ENCODE measurements at places on chromosomes 7 and 10.

DNA sequence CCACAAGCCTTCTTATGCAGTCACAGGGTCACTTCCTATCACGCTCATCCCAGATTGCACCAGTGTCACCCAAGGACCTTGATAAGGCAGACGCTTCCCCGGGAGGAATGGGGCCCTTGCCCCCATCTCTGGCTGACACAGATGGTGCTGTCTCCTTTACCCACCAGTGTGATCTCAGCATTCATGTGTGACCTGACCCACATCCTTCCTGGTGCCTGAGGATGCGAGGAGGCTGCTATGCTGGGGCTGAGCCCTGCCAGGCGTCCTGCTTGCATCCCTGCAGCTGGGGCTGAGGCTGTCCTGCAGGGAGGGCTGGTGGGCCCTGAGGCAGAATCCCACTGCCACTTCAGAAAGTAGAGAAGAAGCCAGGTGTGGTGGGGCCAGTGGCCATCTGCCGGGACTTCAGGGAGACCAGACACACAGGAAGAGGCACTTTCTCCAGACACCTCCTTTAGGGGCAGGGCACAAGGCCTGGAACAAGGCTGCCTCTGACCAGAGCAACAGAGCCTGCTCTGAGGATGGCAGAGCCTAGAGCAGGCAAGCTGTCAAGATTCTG, 35.3 kb downstream of the RASGEF1A start:
- DNase-seq = no peak

DNA sequence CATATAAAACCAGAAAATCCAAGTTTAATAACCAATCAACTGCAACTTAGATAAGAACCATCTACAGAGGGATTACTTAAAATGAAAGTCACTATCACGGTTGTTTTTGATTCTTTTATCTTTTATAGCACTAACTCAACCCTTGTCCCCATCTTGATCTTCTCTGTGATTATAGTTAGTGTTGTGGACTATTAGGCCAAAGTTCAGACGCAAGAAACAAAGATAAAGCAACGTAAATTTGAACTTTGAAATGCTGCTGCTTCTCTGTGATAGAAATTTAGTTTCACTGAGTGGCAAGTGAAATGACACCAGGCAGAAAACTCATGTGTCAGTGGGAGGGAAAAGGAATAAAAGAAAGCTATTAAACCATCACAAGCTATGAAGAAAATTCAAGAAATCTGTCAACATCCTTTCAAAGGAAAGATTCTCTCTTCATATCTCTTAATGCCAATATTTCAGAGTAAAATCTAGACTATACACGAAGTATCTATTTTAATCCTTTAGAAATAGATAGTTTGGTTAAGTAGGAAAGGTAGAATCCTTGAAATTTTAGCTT, 71.8 kb upstream of the MALRD1 start:
- no peak for DNase-seq

GRCh38 chr10:130017631-130018022, 53.6 kb upstream of the EBF3 start:
- no peak for DNase-seq

- DNase-seq = no peak
Observed at GRCh38 chr7:30196408-30196807, 61.6 kb downstream of the MTURN start.

DNA sequence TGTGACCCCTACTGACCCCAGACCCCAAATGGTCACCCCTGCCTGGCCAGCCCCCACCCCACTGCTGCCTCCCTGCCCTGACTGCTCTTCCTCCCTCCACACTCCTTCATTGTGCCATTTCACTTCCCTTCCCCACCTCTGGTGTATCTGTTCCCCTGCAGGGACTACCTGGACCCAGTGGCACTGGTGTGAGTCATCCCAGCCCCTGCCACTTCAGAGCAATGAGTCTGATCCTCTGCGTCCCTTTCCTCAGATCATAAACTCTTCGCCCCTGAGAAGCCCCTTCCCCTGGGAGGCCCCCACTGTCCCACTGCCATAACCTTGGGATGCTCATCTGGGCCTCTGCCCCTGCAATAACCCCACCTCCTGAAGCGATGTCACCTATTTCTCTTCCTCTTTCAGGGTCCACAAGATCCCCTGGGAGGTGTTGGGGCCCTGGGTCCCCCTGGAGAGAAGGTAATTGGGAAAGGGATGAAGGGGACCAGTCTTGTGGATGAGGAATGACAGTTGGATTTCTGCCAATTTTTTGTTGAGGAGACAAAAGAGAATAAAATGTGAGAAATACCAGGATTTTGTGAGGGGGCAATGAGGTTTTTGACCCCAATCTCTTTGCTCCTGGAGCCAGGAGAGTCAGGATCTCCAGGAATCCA, 19.1 kb upstream of the VOPP1 start:
- DNase-seq = no peak

DNA sequence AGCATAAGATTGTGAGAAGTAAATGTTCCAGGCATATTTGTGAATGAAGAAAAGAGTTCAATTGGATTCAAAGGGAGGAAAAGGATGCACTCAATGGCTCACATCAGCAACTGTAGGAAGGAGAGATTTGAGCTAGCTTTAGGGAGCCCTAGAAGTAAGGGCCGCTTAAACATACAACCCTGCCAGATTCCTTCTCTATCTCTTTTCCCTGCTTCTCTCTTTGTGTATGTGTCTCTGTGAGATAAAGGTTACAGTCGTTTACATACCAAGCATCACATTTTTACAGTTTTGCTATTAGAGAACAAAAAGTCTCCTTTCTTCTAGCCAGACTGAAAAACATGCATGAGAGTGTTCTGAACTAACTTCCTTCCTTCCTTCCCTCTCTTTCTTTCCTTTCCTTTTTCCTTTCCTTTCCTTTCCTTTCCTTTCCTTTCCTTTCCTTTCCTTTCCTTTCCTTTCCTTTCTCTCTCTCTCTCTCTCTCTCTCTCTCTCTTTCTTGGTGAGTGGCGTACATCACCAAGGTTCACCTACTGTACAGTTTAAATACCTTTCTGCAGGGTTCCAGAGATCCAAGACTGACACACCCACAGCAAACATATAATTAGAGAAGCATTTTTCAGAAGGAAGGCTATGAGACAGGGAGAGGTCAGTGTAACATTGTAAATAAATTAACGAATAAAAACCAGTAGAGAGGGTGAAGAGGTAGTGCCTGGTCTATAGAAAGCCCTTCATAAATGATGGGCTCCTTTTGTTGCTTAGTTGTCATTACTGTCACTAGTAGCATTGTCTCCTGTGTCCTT, 240.4 kb downstream of the ARL4A start:
- DNase-seq = no peak

- DNase-seq = no peak
Observed at GRCh38 chr10:13053794-13054462, 46.0 kb upstream of the OPTN start.

DNA sequence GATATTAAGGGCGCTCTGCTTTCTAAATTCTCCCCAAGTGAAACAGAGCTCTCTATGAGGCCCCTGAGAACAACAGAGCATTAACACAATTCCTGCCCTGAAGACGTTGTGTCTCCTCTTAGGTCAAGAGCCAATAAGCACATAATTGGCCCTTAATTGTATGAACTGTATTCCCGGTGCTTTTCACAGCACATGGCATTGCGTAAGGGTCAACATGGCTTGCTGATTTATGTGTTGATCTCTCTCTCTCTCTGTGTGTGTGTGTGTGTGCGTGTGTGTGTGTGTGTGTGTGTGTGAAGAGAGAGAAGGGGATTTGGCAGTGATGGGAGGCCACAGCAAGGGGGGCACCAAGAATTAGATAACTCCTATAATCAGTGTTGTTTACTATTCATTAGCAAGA, 40.5 kb downstream of the LYZL1 start:
- DNase-seq = peak; percentile 28

- DNase-seq = no peak
Observed at GRCh38 chr10:92110039-92110794, 180.7 kb downstream of the CPEB3 start.

DNA sequence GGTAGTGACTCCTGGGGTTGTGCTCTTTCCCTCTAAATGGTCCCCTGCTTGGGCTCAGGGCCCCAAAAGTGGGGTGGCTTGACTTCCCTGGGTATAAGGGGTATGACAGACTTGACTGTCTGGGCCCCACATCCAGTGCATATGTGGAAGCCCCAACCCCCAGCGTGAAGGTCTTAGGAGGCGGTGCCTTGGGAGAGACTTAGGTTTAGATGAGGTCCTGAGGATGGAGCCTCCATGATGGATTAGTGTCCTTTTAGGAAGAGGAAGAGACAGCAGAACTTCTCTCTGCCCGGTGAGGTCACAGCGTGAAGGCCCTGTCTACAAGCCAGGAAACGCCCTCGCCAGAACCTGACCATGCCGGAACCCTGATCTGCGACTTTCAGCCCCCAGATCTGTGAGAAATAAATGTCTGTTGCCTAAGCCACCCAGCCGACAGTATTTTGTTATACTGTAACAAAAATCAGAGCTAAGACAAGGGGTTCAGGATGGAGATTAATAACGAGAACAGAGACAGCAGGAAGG, 23.8 kb downstream of the PODXL start:
- peak; percentile 90 for DNase-seq

DNA sequence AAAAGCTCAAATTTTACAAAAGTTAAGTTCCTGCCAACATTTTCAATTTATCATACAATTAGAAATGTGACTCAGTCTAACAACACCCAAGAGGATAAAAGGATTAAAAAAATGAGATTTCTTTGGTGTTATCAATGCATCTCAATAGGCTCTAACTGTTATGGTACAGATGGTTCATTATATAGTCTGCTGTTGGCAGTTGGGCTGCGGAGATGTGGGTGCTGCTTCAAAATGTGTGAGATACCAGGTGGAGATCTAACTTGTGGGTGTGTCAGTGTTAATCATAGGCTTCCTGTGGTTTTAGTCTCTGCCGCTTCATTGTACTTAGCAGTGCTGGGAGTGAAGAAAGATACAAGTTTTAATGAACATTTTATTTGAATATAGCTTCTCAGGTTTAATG, 231.2 kb downstream of the EXOC4 start:
- no peak for DNase-seq

- DNase-seq = no peak
Observed at GRCh38 chr10:28177944-28178637, 124.8 kb downstream of the MPP7 start.

- DNase-seq = no peak
Observed at GRCh38 chr10:100653238-100653956, 92.0 kb upstream of the PAX2 start.

DNA sequence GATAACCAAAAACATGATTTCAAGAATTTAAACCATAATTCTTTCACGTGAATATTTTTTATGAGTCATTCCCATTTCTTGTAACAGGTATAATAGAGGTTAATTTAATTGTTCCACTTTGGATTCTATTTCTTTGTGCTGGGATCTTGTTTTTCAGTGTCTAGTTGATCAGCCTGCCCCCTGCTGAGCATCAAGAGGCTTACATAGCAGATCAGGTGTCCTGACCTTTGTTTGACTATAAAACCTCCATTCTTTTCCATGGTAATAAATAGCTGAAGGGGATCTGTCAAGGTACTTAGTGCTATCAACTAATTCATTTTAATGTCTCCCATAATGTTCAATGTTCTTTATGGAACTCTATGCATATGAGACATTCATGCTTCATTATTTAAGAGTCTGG, 4.9 kb downstream of the COL17A1 start:
- no peak for DNase-seq

DNA sequence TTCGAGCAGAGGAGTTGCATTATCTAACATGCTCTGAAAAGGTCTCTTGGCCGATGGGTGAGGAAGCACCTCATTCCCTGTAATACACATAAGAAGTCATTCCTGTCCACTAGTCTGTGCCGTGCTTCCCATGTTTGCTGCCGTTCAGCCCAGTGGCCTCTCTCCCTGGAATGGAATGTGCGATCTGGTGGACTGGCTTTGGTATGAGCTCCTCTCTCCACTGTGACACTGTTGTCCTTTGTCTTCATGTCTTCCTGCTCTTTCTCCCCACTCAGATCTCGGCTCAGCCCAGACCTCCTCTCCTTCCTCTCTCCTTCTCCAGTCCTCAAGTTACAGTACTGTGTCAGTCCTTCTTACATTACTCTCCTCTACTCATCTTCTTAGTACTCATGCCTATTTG, 192.8 kb upstream of the KLF6 start:
- DNase-seq = no peak

DNA sequence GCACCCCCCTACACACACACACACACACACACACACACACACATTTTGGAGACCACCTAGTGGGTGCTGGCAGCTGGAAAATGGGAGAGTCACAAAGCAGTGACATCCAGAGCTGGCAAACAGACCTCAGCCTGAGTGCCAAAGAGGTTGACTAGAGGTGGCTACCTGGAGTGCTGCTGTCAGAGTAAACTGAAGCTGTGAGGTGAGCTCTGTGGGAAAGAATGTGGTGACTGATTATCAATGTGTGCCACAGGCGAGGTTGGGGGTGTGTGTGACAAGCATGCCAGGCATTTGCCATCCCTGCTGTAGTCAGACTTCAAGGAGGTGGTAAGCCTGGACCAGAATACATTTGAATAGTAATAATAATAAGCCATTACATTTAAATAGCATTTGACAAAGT, 120.6 kb downstream of the SLIT1 start:
- DNase-seq = no peak

DNA sequence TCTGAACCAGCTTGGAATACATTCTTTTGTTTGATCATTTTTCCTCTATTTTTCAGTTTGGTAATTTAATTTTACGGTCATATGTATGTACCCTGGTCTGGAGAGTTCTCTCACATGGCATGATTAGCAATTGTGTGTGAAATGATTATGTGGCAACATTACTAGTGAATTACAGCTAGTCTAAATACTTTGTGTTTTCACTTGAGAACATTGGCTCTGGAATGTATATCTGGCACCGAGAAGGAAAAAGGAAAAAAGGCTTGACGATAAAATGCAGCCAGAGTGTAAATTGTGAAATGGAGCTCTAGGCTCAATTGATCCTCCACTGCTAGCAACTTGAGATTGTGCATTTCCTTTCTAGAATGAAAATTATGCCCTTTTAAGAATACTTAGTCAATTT, 397.2 kb downstream of the EXOC4 start:
- DNase-seq = no peak

DNA sequence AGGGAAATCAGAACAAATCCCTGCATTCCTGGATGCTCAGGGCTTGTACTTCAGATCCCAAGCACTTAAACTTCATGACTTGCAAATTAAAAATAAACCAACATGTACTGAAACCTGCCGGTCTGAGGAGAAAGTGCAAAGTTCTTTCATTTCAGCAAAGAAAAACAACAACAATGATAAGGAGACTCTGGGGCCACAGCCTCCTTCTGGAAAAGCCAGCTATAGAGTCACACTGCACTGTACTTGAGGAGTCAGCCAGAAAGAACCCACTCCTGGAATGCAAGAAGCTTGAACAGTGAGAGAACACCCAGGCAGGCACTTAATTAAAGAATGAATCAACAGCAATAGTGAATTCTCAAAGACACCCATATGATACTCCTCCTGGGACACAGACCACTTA, 49.7 kb upstream of the TM9SF3 start:
- no peak for DNase-seq
